ENCODE measurements at places on chromosomes 4 and X. TPM values are rescaled to one million over a fixed set of nuclear protein-coding genes. Genes with fewer than 3 reads are reported as not detected.

GRCh38 chr4:95362906-95363558, 185.7 kb downstream of the UNC5C start:
- DNase-seq = peak; percentile 49

DNA sequence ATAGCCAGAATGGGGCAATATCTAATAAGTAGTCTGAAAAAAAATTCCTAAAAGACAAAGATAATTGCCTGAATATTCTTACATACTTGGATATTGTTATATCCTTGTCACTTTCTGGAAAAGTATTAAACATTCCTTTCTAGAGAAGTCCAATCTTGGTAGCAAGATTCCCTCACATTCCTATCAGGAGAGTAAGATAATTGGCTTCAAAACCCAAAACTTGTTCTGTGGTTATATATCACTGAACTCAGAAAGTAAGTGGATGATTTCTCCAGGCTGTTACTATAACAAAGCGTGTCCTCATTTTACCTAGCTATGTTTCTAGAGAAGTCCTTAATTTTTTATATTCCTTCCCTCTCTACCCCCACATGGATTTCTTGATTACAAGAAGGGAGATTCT, 46.0 kb upstream of the TEX13A start:
- DNase-seq = no peak

The TBC1D8B gene
- 13.8 TPM for total RNA-seq

DNA sequence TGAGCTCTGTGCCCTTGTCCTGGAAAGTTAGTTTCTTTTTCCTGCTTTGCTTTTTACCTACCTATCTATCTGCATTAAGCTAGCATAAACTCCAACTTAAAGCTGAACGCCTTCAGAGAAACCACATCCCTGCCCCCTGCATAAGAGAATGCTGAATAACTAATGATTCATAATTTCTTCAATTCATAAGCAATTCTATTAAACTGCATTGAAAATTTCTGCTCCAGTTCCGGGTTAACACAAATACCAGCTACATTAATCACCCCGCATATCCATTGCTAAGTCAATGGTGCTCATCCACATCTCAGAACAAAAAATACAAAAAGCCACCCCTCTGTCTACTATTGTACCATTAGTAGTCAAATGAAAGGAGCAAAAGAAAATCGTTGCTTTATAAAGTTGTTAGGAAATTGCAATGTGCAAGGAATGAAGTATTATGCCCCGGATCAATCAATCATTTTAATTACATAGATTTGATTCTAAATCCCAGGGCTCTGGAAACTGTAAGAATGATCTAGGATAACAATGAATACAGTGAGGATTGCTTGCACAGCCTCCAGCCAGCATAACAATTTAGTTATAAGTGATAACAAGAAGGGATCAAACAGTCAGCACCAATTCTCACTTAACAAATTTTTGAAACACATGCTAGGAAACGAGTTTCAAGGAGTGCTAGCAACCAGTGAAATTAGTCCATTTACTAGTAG, 106.8 kb downstream of the ELOVL6 start:
- DNase-seq = peak; percentile 54

The SMIM10 gene
- total RNA-seq = 6.8 TPM

GRCh38 chr4:78629991-78630541, 78.5 kb downstream of the ANXA3 start:
- DNase-seq = peak; percentile 77

DNA sequence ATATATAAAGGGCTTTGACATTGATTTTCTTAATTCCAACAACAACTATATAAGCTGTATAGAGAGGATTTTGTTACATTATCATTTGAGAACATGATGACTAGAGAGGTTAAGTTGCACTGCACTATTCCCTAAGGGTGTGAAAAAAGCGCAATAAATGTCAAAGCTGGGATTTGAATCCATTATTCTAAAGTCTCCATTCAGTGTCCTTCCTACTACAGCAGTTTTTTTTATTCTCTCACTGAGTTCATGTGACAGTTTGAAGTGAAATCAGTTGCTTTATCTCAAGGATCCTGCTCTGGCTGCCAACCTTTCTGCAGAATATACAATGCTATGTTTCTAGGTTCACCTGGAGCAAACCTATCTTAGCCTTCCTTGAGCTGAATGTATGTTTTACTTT, 177.5 kb downstream of the ANKRD50 start:
- DNase-seq = no peak

The SMR3B gene
- not detected for total RNA-seq

DNA sequence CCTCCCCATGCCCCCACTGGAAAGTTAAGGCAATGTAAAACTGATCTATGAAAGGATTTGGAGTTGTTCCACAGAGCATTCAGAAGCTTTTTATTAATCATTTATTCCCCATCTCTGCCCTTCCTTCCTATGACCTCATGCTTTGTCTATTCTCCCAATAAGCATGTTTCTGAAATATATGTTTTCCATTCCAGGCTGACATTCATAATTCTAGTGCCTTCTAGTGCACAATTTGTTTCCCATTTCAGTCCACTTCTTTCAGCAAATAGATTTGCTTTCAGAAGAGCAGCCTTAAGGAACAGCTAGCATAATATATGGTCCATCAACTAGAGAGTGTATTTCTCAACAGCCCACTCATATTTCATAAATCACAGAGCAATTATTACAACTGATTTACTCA, 77.1 kb upstream of the ATXN3L start:
- DNase-seq = peak; percentile 36

The PHOX2B gene
- not detected for total RNA-seq

- DNase-seq = no peak
Measured at GRCh38 chr4:2252530-2253091, 9.3 kb downstream of the MXD4 start.

- no peak for DNase-seq
Measured at GRCh38 chr4:77155631-77156452, 1.2 kb upstream of the CCNG2 start.

GRCh38 chrX:22520128-22520828, 247.6 kb downstream of the CBLL2 start:
- DNase-seq = no peak

DNA sequence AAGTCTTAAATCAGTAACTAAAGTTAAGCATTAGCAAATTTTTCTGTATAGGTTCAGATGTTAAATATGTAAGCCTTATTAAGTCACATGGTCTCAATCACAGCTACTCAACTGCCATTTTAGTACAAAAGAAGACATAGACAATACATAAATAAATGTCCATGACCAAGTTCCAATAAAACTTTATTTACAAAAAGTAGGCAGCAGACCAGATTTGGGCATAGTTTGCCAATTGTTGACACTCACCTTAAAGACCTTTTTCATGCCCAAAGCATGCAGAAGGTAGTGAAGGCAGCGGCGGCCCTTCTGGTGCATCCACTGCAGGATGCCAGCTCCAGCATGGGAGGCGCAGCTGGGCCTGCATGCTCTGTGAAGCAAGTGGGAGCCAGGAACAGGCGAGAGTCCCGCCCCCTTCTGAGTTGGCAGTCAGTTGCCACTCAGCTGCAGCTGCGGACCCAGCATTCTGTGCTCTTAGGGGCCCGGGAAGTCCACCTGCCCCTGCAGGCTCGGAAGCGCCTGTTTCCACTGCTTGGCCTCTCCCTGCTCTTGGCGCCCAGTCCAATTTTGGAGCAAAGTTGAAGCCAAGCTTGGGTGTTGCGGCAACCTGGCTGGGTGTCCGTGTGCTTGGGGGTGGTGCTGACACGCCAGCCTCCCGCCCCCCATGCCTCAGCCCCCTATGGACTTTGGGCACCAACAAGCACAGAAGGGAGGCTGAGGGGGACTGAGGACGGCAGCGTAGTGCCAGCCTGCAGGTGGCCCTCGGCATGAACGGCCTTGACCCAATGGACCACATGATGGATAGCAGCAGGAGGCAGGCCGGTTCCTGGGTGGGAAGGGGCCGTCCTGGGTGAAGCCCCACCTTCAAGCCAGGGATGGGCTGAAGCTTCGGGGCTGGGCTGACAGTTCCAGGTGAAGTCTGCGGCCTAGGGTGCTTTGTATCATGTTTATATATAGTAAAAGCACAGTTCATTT, 42.4 kb upstream of the PABPC4L start:
- no peak for DNase-seq

The BST1 gene
- 19.9 TPM for total RNA-seq
